ENCODE measurements at places on chromosomes 5 and 9. TPM values are rescaled to one million over a fixed set of nuclear protein-coding genes. Genes with fewer than 3 reads are reported as not detected.

GRCh38 chr5:12837592-12837991, 933.3 kb upstream of the CTNND2 start:
- DNase-seq: no peak

The ADCY2 gene
- polyA plus RNA-seq: 51.8 TPM

The SLC24A2 gene
- 1.1 TPM for polyA plus RNA-seq

- DNase-seq: no peak
Measured at GRCh38 chr5:22678886-22679285, 174.3 kb downstream of the CDH12 start.

The KCNT1 gene
- polyA plus RNA-seq: 11.0 TPM

- no peak for DNase-seq
Measured at GRCh38 chr5:118042076-118042475, 946.3 kb downstream of the DTWD2 start.

All from forelimb muscle (tissue), 1 donor.